ENCODE measurements at places on chromosomes 12 and 14.

GRCh38 chr14:84144166-84144565 lies 1385.8 kb upstream of the FLRT2 start:
- DNase-seq = no peak

GRCh38 chr12:19301688-19302087 lies 137.6 kb upstream of the AEBP2 start:
- DNase-seq = no peak

DNA sequence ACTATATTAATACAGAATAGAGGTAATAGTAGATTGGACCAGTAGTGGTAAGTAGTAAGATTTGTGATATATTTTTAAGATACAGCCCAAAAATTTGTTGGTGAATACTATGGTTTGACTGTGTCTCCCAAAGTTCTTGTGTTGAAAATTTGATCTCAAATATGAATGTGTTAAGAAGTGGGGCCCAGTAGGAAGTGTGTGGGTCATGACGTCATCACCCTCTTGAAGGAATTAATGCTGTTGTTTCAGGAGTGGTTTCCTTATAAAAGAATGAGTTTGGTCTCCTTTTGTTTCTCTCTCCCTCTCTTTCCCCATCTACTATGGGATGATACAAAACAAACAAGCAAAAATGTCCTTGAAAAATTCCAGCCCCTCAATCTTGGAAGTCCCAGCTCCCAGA lies 16.3 kb downstream of the LUM start:
- DNase-seq = no peak

DNA sequence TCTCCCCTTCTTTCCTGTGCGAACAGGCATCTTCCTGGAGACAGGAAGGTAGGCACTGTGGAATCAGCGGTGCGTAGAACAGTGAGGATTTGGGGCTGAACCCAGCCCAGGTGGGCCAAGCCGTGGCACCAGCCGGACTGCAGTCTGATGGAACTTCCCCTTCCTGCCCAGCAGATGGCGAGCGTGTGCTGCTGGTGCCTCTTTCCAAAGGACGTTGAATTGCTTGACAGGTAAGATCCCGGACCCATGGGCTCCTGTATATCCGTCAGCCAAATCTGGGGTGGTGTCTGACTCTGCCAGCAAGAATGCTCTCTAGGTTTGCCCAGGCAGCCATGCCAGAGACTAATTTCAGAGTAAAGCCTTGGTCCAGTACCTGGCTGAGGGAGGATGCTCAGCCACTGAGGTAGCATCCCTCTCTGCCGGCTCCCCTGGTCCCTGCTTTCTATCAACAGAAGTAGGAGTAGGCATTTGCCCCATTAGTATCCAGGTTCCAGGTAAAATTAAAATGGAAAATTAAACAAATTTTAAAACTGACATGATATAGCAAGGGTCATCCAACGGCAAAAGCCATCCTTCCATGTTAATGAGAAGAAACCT lies 21.1 kb upstream of the KCNA5 start:
- no peak for DNase-seq

- no peak for DNase-seq
Observed at GRCh38 chr12:18130851-18131250, 40.9 kb upstream of the RERGL start.

DNA sequence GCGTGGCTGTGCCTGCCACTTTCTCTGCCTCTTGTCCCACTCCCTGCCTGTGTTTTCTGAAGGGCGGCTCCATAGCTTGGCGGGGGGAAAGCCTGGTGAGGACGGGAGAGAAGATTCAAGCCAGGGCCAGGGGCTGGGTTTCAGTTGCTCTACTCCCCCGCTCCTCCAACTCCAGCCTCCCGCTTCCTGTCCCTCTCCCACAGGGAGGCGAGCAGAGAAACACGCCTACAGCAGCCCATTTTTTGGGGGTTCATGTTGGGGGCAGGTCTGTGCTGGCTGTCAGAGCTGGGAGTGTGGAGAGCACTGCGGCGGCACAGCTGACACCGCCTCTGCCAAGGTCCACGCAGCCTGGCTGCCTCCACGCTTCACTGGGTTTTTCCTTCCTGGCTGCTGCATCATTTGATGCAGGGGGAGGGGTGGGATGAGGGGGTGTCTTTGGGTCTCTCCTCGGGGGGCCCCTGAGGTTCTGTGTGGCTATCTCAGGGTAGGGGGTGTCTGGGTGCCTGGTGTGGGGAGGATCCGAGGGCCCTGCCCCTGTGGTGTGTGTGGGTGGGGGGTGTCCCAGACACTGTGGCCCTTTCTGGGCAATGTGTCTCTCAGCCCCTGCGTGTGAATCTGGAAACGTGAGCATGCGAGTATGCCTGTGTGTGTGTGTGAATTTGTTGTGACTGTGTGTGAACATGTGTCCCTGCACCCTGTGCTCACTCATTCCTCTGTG lies 10.7 kb upstream of the KRT80 start:
- no peak for DNase-seq

- no peak for DNase-seq
Observed at GRCh38 chr12:90216020-90216552, 507.4 kb upstream of the ATP2B1 start.

DNA sequence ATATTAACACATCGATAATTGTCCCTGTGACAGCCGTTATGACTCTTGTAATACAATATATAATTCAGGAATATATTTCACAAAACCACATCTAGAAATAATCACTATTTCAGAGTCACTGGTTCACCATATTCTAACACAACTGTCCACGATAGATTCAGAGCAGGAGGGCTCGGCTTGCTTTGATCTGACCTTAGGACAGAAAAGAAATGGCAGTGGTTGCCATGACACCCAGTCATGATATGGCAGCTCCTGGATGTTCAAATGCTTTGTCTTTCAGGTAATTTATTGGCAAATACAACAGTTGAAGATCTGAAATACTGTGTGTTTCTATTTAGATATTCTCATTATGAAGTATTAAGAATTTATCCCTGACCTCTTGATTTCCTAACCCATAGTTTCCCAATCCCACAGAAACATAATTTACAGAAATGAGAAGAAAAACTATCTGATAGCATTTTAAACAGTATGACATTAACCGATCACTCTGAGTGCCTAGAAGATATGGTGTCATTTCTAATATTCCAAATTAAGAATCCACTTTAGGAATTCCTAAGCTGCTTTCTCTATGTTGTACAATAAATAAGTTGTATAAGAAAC lies 116.4 kb downstream of the EPS8 start:
- DNase-seq = no peak

- DNase-seq = no peak
Observed at GRCh38 chr12:24363177-24363754, 413.8 kb upstream of the SOX5 start.

DNA sequence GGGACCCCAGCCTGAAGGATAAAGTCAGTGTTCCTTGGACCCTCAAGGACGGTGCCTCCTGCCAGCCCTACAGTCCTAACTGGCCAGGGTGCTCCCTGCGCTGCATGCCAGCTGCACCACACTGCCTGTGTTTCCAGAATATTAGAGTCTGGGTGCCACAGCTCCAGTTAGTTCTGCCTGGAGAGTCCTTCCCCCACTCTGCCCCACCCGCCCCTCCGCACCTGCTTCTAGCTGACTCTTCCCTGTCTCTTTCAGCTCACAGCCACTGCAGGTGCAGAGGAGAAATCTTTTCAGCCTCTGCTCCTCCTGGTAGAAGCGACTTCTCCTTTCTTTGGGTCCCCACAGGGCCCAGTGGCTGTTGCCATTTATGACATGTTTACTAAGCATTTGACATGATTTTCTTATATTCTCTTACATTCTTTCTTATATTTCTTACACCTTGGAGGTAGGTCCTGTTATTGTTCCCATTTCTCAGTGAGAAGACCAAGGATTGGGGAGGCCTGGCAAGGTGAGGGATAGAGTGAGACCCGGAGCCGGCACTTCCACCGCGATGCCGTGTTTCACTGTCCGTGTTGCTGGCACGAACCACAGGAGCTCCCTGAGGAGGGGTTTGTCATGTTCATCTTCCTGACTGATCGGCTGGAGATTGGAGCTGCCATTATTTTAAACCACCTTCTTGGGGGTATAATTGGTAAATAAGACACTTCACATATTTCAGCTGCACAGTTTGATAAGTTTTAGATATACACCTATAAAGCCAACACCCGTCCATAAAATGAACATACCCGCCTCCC lies 29.4 kb downstream of the SYNE3 start:
- no peak for DNase-seq

GRCh38 chr12:62116986-62117385 lies 143.2 kb upstream of the USP15 start:
- no peak for DNase-seq

DNA sequence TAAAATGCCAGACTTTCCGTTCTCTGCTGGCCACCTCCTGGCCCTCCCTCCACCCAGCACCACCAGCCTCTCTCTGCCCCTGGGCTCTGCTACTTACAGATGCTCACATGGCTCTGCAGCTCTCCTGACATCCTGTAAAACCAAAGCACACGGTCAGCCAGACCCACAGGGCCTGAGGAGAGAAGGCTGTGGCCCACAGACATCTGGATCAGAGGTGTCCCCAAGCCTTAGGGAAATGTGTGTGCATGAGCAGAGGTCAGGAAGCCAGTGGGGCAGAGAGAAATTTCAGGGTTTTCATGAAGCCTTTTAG lies 11.5 kb downstream of the KRT77 start:
- DNase-seq = no peak

GRCh38 chr12:127422935-127423566 lies 843.9 kb upstream of the TMEM132C start:
- no peak for DNase-seq

- peak; percentile 22 for DNase-seq
Observed at GRCh38 chr14:102362084-102362483, 606 bp downstream of the CINP start.

DNA sequence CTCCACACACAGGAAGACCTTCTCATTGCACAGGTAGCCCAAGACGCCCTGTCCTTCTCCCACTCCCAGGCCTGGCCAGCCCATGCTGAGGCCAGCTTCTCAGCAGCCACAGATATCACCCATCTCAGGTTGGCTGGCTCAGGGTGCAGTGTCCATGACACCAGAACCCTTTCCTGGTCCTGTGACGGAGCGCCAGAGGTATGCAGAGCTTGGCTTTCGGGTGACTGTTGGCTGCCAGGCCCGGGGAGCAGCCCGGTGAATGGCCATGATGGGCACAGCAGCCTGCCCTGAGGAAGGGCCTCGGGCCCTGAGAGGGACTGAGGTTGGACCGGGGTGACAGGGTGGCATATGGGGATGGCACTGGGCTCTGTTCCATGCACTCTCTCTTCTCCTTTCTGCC lies 173.4 kb downstream of the TSPAN9 start:
- DNase-seq = no peak

DNA sequence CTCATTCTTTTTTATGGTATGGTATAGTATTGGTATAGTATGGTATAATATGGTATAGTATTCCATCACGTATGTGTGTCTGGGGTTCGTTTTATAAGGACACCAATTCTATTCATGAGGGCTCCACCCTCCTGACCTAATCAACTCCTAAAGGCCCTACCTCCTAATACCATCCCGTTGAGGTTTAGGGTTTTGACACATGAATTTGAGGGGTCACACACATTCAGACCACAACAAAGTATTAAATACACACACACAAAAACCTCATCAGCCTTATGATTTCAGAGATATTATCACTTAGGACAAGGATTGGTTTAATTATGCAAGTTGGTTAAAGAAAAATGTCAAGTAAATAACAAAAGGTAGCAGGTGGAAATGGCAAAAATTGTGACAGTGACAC lies 54.1 kb upstream of the CHST11 start:
- no peak for DNase-seq

- DNase-seq = no peak
Observed at GRCh38 chr12:121513464-121514183, 67.2 kb downstream of the KDM2B start.

All from stimulated activated CD8-positive, alpha-beta memory T cell treated with anti-CD3 and anti-CD28 coated beads, Interleukin-7, amount 100 ng/mL, for 24 hours (primary cell).